ENCODE measurements at places on chromosomes 13 and 19. TPM values are rescaled to one million over a fixed set of nuclear protein-coding genes. Genes with fewer than 3 reads are reported as not detected.

DNA sequence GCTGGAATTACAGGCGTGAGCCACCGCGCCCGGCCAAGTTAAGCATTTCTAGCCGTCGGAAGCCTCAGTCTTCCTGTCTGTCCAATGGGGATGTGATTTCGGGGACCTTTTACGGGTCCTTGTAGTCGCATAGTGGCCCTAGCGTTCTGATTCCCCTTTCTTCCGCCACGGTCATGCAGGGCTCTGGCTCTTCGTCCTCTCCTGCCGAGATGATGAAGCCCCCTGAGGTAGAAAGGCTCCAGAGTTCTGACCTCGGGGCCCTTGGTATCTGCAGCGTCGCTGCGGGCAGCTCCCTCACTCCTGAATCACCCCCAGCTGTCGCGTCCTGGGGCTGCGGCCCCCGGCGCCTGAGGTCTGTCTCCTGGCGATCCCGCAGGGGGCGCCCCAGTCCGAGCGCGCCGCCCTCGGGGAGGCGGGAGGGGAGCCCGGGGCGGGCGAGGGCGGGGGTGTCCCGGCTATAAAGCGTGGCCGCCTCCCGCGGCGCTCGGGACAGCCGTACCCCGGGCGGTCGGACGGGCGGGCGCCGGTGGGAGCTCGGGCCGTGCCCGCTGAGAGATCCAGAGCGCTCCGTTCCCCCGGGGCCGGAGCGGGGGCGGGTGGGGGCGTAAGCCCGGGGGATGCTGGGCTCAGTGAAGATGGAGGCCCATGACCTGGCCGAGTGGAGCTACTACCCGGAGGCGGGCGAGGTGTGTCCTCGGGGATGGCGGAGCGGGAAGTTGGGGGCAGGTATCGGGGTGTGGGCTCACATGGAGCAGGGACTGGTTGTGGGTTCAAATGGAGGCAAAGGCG is at the start of gene FOXA3:
TSS of gene FOXA3 (plus strand) at position 487 of the 789 bp plus-strand sequence. CDS start at position 618, 131 bp downstream.
- peak; percentile 28 for DNase-seq

PSG1 gene
- 11.2 TPM for total RNA-seq

DNA sequence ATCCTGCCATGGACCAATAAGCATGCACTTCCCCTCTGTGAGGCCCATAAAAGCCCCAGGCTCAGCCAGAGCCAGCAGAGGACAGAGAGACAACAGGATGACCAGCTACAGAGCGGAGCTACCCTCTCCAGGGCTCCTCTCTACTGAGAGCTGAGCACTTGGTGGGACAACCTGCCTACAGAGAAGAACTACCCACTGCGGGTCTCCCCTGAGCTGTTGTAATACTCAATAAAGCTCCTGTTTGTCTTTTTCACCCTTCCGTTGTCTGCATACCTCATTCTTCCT is 7.5 kb upstream of the BAX start:
- DNase-seq: no peak

- peak; percentile 96 for DNase-seq
These were observed 89.8 kb downstream of the ZNF557 start for GRCh38 chr19:7159105-7159933.

- no peak for DNase-seq
These were observed 1.2 kb upstream of the DMWD start for GRCh38 chr19:45793876-45794275.

- DNase-seq: no peak
These were observed 45.9 kb upstream of the ATP11A start for GRCh38 chr13:112643759-112644459.

Measured in fibroblast of villous mesenchyme (primary cell).